Fibroblast of pulmonary artery (primary cell): ENCODE measurements at places on chromosomes 2 and 18.
A peak's percentile ranks its signal among the peaks of the same experiment; 100 is the strongest.

DNA sequence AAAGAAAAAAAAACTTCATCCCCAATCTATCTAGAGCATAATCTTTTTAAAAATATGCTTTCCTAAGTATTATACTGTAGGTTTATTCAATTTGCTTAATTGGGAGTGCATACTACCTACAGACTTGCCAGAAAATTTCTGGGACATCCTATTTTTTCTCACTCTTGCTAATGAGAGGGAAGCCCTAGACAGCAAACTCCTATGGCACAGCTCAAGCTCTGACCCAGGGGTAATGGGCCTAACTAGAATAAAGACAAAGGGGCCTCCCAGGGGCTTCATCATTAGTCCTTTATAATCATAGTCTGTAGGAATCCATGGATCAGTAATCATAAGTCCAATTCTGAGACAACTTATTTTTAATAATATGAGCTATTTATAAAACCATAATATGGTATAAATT, 142.6 kb upstream of the ITGA4 start:
- DNase-seq = no peak

GRCh38 chr2:43837831-43838559, 644 bp downstream of the ABCG5 start:
- DNase-seq = no peak

GRCh38 chr2:177763531-177764265, 308.9 kb downstream of the PDE11A start:
- DNase-seq = peak; percentile 74

- no peak for DNase-seq
Observed at GRCh38 chr2:237170020-237170419, 84.3 kb downstream of the COPS8 start.

DNA sequence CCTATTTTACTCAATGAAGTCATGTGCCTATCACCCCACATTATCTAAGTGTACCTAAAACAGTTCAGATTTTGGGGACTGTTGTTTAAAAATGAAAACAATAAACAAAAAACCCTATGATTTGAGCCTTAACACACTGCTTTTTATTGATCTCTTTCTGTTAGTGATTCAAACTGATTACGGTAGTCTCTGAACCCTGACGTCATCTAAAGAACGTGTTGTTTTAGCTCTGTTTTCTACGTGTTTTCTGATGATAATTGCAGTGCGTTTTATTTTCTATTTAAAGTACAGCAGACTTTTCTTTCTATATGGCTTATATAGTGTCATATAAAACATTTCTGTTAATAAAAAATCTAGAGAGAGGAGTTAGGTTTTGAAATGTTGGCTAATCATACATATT, 93.9 kb upstream of the FAM237A start:
- DNase-seq = no peak

DNA sequence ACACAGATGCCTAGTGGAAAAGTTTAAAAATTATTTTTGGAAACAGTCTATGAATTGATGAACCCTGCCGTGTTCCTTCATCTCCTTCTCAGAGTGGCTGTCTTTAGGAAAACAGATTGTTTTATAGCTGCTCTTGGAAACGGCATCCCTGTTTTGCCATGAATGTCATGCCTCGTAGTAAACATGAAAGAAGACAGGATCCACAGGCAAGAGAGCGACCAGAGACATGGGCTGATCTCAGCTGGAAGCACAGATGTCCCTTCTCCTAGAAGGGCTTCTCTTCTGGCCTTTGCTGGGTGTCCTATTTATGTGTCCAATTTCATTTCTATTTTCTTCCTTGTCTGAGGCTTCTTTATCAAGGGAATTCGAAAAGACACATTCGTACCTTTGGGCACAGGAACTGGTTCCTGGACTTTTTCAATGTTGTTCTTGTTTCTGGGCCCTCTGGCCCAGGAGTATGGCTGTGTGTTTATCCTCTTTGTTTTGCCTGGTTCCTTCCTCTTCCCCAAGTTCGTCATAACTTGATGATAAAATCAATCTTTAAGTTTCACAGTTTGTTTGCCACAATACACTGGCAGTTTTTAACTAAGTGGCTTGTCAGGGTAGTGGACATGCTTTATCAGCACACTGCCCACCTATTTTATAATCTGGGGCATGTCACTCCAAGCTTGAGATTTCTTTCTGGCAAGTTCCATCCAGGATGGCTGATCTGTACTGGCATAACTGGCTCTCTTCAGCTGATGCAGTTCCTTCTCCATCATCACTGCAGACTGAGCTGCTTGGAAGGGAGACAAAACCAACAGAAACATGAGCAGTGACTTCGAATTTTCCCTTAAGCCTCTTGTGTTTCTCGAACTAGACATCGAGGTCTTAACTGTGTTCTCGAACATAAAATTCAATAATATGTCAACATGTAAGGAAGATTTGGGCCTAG, 63.2 kb upstream of the MGAT4A start:
- no peak for DNase-seq

DNA sequence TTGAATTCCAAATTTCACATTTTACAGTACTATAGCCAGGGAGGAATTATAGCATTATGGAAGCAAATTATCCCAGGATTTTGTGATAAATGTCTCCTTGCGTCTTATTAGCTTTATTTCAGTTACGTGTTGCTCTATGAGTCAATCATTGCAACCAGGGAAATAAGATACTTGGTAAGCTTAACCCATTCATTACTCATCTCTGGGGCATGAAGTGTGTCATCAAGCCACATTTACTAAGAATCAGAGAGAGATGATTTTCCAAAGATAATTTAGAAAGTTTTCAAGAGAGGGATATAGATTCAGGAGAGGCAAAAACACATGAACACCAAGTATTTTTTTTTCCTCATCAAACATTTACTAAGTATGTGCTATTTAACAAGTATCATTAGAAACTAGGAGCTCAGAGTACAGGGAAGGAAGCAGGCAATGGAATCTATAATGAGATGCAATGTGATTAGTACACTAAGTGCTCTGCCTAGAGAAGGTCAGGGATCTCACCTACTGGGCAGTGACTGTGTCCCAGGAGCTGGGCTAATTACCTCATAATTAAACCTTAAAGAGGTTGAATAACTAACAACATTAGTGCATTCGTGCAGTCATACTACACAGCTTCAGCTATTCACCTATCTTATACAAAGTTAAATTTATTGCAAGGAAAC, 217.8 kb upstream of the NXPH2 start:
- no peak for DNase-seq

DNA sequence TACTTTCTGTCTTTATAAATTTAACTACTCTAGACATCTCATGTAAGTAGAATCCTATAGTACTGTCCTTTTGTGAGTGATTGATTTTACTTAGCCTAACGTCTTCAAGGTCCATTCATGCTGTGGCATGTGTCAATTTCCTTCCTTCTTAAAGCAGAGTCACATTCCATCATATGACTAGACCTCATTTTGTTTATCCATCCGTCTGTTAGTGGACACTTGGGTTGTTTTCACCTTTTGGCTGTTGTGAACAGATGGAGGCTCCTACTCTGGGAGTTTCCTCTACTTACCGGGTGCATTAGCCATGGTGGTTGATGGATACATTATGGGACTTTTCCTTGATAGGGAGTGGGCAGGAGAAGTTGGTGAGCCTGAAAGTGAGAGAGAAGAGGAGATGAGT, 6.4 kb upstream of the PDIA6 start:
- no peak for DNase-seq

- no peak for DNase-seq
Observed at GRCh38 chr18:11883153-11883552, 25.0 kb downstream of the MPPE1 start.
